ENCODE measurements at places on chromosomes 13 and 19.
A peak's percentile ranks its signal among the peaks of the same experiment; 100 is the strongest.

GRCh38 chr13:20231839-20232555 lies at the start of gene GJB6:
Gene GJB6 (minus strand): TSS chr13:20232319. CDS start chr13:20223480, 8,839 bp downstream.
- DNase-seq: no peak

DNA sequence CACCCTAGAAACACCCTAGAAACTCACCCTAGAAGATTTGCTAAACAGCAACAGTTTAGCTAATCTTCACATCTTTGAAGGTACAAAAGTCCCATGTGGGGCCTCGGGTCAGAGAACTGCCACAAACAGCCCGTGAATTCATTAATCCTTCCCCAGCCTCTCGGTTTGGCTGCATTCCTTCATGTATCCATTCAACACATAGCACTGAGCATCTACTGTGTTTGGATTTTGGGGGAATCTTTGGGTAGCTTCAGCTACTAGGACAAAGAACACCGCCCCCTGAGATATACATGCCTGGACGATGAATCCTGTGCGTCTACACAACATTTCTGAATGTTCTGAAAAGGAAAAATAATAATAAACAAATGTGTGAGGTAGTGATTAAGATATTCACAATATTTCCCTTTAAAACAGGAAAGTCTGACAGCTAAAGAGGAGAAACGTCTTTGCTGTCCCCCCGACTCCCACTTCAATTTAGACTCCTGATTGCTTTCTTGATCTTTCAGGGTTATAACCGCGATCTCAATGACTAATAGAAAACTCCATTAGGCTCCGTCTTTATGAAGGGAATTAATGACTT lies 63.5 kb downstream of the ALOX5AP start:
- DNase-seq: peak; percentile 49

DNA sequence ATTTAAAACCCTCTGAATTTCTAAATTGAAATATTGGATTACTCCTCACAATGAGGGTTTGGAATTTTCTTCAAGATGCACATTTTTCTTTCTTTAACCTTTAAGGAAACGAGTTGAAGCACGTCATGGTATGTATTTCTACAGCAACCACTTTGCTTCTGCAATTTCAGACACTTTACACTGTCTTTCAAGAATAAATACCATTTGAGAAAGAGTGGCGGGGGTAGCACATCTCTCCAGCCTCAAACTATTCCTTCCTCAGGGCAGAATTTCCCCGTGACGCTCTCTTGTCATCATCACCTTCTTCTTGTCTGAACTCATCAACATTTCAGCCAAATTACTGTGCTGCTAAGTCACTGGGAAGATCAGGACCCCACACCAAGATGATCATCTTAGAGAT lies 1073.4 kb downstream of the EFNB2 start:
- no peak for DNase-seq

GRCh38 chr13:76936763-76937162 lies 11.5 kb upstream of the ACOD1 start:
- no peak for DNase-seq

GRCh38 chr13:21282065-21282464 lies 105.6 kb downstream of the MRPL57 start:
- DNase-seq: no peak

DNA sequence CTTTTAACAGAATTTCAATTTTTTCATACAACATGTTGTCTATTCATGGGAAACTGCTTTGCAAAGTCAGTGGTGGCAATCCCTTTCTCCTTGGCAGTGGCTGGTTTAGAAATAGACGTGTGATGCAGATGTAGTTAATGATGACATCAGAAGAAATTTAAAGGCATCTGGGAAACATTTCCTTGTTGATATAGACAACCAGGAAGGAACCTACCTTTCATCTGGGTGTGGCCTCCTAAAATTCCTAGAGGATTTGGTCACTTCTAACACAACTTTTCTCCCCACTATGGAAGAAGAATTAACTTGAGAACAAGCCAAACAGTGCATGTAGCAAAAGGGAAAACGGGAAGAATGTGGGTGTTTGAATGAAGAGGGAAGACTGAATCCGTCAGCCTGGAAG lies 102.8 kb downstream of the EFNB2 start:
- DNase-seq: peak; percentile 35

DNA sequence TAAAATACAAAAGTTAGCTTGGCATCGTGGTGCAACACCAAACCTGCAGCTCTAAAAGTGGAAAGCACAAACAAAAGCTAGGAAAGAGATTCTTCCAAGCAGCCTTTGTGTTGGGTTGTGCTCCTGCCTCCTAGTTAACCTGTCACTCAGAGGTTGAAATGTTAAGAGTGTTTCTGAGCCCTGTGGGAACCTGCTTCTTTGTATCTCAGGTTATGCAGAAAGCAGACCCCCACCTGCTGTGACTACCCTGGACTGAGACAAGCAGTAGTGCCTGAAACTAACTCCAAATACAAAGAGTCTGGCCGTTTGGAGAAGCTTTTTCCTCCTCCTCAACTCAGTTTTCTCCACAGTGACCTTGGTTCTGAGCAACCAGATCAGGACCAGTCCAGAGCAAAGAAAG lies 158.4 kb upstream of the CSNK1A1L start:
- no peak for DNase-seq

DNA sequence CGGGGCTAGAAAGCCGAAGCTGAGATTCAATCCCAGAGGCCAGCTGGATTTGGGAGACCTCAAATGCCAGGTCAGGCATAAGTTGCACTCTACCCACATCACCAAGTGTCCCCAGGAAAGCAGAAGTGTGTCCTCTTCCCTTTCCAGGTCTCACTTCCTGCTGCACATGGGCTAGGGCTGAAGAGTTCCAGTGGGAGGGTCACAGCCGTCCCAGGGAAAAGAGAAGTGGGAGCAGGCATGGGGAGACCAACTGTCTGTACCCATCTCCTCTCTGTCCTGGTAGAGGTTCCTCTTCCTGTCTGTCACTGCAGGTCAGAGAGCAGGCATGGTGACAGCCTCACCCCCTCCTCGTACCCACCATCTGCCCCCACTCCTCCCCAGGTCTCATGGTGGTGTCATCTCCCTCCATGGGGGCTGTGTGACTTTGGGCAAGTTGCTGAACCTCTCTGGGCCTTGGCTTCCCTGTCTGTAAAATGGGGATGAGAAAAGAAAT lies 14.8 kb downstream of the AXL start:
- no peak for DNase-seq

DNA sequence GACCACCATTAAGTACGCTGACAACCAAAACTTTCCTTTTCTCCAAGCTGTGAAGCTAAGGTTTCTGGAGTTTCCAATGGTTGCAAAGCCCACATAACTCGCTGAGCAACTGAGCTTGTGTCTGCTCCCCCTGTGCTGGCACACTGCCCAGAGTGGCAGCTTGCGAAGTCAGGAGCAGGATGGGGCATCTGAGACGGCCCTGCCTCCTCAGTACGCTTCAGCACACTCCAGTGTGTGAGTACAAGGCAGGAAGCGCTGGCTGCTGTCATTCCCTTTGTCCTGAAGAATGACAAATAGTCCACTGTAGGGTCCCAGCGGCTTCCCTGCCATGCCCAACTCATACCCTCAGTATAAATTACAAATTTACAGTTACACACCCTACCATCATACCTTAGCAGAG lies 51.5 kb downstream of the SKA3 start:
- peak; percentile 62 for DNase-seq

DNA sequence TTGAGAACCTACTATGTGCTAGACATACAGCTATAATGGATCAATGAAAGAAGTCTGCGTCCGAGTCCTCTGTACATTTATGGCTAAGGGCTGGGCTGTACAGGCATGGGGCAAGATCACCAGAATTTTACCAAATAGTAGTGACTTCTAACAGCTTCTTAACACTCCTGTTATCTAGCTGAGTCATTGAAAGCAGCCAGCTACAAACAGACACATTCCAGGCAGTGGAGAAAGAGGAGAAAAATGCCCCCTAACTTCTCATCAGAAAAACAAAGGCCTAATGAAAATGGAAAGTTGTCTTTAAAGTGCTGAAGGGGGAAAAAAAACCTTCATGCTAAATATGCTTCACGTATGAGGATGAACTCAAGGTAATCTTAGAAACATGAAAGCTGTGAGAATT lies 14.3 kb upstream of the ZNF667 start:
- DNase-seq: no peak

GRCh38 chr19:48497728-48498594 lies 13.7 kb downstream of the LMTK3 start:
- no peak for DNase-seq

GRCh38 chr19:41427647-41428480 lies 690 bp upstream of the B3GNT8 start:
- peak; percentile 33 for DNase-seq

GRCh38 chr13:42538996-42539395 lies 35.0 kb upstream of the TNFSF11 start:
- no peak for DNase-seq

DNA sequence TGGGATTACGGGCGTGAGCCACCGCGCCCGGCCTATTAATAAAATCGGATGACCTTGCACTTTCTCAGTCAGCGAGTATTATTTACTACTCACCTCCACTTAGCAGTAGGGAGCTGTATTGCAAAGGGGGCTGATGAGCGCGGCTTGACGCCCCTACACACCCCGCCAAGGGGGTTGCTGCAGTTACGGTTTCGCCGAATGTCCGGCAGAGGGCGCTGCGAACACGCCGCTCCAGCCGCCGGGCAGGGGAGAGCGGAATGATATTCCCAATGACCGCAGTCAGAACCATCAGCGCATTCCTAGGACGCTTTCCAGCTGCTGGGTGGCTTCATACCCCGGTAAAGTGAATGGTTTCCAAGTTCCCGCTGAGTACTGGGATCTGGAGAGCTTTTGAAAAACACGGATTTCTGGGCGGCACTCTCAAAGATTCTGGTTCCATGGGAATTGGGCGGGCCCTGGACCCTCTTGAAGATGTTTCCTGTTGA lies 30.0 kb upstream of the TPT1 start:
- DNase-seq: peak; percentile 91

GRCh38 chr19:48674216-48674809 lies 1.5 kb upstream of the NTN5 start:
- no peak for DNase-seq

DNA sequence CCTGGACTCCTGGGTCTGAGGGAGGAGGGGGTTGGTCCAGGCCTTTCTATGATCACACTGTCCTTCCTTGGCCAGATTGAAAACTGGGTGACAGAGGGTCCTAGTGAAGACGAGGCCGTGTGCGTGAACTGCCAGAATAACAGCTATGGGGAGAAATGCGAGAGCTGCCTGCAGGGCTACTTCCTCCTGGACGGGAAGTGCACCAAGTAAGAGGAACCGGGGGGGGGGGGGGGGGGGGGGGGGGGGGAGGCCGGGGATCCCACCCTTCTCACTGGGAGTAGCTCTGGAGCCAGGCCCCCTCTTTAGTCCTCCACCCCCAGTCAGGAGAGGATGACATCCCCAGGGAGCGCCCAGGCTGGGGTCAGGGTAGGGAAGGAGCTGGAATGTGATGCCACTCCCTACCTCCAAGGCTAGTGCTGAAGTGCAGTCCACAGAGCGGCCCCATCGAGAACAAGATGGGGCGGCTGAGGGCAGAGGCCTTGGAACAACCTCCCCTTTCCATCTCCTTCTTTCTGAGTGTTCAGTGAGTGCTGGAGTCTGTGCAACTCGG lies 19.4 kb downstream of the CNFN start:
- DNase-seq: no peak

DNA sequence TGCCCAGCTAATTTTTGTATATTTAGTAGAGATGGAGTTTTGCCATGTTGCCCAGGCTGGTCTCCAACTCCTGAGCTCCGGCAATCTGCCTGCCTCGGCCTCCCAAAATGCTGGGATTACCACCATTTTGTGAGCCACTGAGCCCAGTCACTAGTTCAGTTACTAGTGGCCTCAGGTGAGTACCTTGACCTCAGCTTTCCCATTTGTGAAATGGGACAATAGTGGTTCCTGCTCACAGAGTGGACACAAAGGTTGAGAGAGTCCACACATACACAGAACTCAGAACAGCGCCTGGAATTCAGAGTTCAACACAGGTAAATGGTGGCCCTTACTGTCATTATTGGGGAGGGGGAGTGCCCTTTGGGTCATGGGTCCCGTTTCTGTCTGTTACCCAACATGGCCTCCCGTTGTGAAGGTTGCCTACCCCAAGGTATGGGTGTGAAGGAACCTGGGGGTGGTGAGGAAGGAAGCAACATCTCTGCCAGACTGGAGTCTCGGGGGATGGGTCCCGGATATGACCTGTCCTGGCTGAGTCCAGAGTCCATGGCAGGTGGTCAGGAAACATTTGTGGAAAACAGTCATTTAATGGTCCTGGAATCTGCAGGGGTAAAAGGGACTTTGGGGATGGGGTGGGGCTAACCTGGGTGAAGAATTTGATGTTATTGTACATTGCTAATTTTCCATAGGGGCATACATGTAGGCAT lies 11.7 kb upstream of the IRGC start:
- no peak for DNase-seq

DNA sequence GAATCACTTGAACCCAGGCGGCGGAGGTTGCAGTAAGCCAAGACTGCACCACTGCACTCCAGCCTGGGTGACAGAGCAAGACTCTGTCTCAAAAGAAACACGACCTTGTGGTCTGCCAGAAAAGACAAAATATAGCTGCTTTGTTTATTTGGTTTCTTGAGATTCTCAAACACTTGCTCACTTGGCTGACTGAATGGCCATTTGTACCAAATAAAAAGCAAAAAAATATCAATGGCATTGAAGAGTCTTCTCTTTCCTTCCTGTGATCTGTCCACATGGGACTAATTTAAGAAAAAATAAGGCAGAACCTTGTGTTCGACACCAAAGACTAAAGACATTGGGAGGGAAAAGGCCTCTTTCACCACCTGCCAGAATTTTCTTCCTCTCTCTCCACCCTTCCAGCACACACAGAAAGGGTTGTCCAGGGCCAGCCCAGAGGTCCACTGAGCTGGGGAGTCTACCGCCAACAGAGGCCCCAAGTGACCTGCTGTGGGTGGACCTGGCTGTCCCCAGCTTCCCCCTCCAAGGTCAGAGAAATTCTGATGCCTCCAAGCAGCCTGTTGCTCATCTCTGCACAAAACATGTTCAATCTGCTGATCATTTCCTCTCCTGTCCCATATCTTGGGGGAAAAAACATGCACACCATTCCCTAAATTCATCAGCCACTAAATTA lies 5.9 kb downstream of the BRME1 start:
- peak; percentile 60 for DNase-seq

DNA sequence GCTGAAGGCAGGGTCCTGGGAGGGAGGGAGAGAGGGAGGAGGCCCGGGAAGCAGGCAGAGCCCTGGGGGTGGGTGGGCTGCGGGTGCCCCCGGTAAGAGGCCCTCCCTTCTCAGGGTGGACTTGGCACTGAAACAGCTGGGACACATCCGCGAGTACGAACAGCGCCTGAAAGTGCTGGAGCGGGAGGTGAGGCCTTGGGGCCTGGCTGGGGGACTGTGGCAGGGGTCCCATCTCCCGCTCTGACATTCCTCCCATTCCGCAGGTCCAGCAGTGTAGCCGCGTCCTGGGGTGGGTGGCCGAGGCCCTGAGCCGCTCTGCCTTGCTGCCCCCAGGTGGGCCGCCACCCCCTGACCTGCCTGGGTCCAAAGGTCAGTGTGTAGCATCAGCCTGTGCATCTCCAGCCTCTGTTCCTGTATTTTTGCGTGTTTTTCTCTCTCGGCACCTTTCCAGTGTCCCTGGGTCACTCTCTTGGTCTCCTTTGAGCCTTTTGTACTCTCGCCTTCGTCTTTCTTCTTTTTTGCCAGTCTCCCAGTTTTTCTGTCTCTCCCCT lies 53.4 kb downstream of the TRPM4 start:
- DNase-seq: no peak

- peak; percentile 49 for DNase-seq
Measured at GRCh38 chr13:109955598-109955997, 169.2 kb upstream of the IRS2 start.

Data from EH (cell line).